ENCODE measurements at places on chromosomes 6 and 20. TPM values are rescaled to one million over a fixed set of nuclear protein-coding genes. Genes with fewer than 3 reads are reported as not detected.

DNA sequence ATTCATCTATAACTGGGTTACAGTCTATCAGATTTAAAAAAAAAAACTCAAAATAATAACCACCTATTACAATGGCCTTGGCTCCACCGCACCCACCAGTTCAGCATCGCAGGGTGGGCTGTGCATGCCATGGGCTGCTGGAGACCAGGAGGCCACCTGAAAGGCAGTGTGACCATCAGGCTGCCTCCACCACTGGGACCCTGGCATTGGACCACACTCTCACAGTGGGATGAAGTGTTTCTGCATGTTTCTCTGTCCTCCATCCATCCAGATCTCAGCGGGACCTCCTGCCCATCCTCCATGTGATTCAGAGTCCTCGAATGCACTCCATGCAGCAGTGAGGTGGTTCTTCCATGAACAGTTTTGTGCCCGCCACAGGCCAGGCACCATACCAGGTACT, 206.1 kb upstream of the CST7 start:
- no peaks in the 10 kb centered on the region for H3K36me3 ChIP-seq
- H3K27ac ChIP-seq = no peak overlapping the region

Gene AVP
- not detected for total RNA-seq

DNA sequence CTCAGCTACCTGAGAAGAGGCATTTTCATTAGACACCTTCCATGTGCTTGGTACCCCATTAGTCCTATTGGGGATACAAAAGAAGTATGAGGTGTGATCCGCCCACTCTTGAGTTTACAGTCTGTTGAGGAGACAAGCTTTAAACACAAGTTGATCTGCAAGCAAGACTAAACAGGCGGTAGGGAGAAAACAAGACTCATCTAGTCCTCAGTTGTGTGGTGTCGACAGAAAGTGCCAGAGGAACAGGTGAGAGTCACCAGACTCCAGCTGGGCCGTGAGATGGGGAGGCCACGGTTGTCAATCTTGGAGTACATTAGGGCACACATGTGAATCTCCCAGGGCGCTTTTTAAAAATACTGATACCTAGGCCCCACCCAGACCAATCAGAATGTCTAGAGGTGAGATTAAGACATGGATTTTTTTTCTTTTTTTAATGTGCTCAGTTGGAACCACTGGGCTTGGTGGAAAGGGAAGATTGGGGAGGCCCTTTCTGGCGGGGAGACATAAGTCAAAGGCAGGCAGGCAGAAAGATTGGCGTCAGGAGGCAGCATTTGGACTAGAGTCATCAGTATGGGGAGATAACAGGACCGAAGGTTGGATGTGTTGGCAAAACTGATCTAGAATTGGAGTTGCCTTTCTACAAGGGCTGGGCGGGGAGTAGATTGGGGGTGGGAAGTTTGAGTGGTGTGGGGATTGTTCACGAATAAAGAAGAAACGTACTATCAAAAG, 10.4 kb downstream of the E2F3 start:
- H3K4me3 ChIP-seq = no peak overlapping the region
- no peak overlapping the region for H3K27ac ChIP-seq
- H3K27me3 ChIP-seq = no peaks in the 10 kb centered on the region
- no peaks in the 10 kb centered on the region for H3K4me1 ChIP-seq
- DNase-seq = no peak

Gene TFAP2C
- total RNA-seq = 20.6 TPM

Gene HLA-DQA2
- total RNA-seq = 2.2 TPM

Gene BAG2
- 8.8 TPM for total RNA-seq

GRCh38 chr6:131762984-131763383, 44.8 kb upstream of the ENPP1 start:
- H3K36me3 ChIP-seq = no peaks in the 10 kb centered on the region
- no peak overlapping the region for H3K27ac ChIP-seq
- no peaks in the 10 kb centered on the region for H3K27me3 ChIP-seq
- DNase-seq = no peak
- no peaks in the 10 kb centered on the region for H3K4me1 ChIP-seq

Gene SIRPD
- total RNA-seq = not detected

DNA sequence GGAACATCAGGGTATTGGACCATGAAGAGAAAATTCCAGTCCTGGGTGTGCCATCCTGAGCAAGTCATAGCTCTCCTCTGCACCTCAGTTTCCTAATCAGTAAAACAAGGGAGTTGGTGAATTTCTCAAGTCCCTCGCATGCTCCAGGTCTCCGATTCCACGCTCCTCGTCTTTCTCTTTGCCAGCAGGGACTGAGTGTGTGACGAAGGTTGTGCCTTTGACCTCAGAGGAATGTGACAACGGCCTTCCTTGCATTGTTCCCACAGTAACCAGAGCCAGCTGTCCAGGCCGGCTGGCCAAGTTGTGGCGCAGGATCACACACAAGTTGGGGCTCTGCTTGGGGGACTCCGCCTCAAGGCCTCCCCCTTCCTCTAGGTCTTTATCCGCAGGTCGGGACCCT, 217.3 kb downstream of the ATXN1 start:
- DNase-seq = no peak
- H3K36me3 ChIP-seq = no peaks in the 10 kb centered on the region
- peaks cover 23% of the 10 kb centered on the region for H3K4me1 ChIP-seq
- peak overlapping the region; percentile 14 for H3K27ac ChIP-seq
- no peaks in the 10 kb centered on the region for H3K27me3 ChIP-seq

- DNase-seq = no peak
- H3K4me3 ChIP-seq = no peak overlapping the region
- H3K4me1 ChIP-seq = peaks cover 15% of the 10 kb centered on the region
- H3K27me3 ChIP-seq = no peaks in the 10 kb centered on the region
Measured at GRCh38 chr20:3164043-3164762, 4.5 kb upstream of the FASTKD5 start.

GRCh38 chr6:38113825-38114576, 294.5 kb downstream of the ZFAND3 start:
- H3K4me3 ChIP-seq = no peak overlapping the region
- no peaks in the 10 kb centered on the region for H3K27me3 ChIP-seq
- H3K4me1 ChIP-seq = peaks cover 41% of the 10 kb centered on the region

DNA sequence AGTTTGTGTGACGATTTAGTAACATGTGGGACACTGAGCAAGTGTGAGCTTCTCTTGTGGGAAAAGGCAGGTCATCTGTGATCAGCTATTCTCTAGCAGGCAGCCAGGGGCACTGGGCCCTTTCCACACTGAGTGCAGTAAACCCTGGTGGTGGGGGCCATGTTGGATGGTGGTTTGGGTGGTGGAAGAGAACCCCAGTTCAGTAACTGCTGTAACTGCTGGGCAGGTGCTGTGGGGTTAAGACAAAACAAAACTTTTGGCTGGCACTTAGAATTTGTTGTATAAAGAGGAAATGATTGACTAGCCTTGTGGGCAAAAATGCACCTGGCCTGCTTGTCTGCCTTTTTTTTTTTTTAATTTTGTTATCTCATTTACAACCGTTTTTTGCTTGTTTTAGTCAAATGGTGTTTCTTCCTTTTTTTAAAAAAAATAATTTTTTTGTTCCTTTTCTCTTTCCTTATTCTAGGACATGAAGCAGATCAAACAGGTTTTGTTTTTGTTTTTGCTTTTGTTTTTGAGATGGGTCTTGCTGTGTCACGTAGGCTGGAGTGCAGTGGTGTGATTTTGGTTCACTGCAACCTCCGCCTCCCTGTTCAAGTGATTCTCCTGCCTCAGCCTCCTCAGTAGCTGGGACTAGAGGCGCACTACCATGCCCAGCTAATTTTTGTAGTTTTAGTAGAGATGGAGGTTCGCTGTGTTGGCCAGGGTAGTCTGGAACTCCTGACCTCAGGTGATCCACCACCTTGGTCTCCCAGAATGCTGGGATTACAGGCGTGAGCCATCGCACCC, 59.8 kb downstream of the IGF2R start:
- no peaks in the 10 kb centered on the region for H3K27me3 ChIP-seq
- H3K4me1 ChIP-seq = peaks cover 22% of the 10 kb centered on the region
- no peak overlapping the region for H3K4me3 ChIP-seq
- no peak for DNase-seq
- H3K36me3 ChIP-seq = no peaks in the 10 kb centered on the region
- H3K27ac ChIP-seq = no peak overlapping the region

GRCh38 chr6:18326980-18327379, 60.2 kb upstream of the RNF144B start:
- H3K4me1 ChIP-seq = no peaks in the 10 kb centered on the region
- no peaks in the 10 kb centered on the region for H3K36me3 ChIP-seq
- no peak overlapping the region for H3K27ac ChIP-seq
- no peak for DNase-seq
- no peaks in the 10 kb centered on the region for H3K27me3 ChIP-seq

GRCh38 chr6:12636336-12636735, 80.2 kb upstream of the PHACTR1 start:
- no peak overlapping the region for H3K27ac ChIP-seq
- H3K4me3 ChIP-seq = no peak overlapping the region
- no peaks in the 10 kb centered on the region for H3K36me3 ChIP-seq
- no peaks in the 10 kb centered on the region for H3K27me3 ChIP-seq
- DNase-seq = no peak

Gene LY6G6F
- not detected for total RNA-seq

Gene THBS2
- total RNA-seq = 86.4 TPM

GRCh38 chr20:3727401-3728021, 5.0 kb upstream of the HSPA12B start:
- H3K36me3 ChIP-seq = no peaks in the 10 kb centered on the region
- H3K27me3 ChIP-seq = no peaks in the 10 kb centered on the region
- H3K4me3 ChIP-seq = peak overlapping the region; percentile 30
- DNase-seq = no peak
- H3K4me1 ChIP-seq = peaks cover 23% of the 10 kb centered on the region
- H3K27ac ChIP-seq = peak overlapping the region; percentile 86

- H3K27ac ChIP-seq = no peak overlapping the region
- no peak for DNase-seq
- H3K4me1 ChIP-seq = no peaks in the 10 kb centered on the region
- no peaks in the 10 kb centered on the region for H3K27me3 ChIP-seq
Measured at GRCh38 chr6:18579166-18579565, 192.0 kb downstream of the RNF144B start.

DNA sequence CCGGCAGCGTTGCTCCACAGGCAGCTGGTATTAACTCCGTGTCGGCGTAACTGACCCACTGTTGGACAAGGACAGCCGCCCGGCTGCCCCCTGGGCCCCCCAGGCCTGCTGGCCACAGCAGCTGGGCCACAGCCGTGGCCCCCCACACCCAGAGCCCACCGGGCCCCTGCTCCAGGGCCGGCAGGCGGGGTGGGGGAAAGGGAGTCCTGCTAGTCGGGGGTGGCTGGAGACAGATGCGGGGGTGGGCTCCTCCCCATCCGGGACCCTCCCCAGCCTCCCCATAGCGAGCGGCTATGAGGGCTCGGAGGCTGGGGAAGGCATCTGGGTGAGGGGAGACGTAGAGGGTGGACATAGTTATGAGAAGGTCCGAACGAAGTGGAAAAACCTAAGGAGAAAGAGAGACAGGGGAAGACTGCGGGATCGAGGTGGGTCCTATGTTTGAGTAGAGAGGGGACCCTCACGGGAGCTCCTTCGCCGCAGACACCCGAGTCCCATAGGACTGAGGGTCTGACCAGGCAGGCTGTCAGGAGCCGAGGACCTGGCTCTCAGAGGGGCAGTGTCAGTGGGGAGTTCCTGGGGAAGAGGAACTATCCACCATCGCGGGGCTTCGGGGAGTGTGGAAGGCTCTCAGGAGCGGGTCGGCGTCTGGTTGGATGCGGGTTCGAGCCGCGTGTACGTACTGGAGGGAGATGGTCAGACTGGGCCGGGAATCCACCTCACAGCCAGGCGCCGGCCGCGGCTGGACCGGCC, 511 bp downstream of the VARS1 start:
- no peaks in the 10 kb centered on the region for H3K27me3 ChIP-seq
- H3K36me3 ChIP-seq = no peaks in the 10 kb centered on the region
- peaks cover 26% of the 10 kb centered on the region for H3K4me1 ChIP-seq
- no peak for DNase-seq
- H3K4me3 ChIP-seq = peak overlapping the region; percentile 93

GRCh38 chr6:162849269-162849668, 121.5 kb downstream of the PACRG start:
- no peaks in the 10 kb centered on the region for H3K36me3 ChIP-seq
- H3K27ac ChIP-seq = no peak overlapping the region
- H3K4me3 ChIP-seq = no peak overlapping the region
- no peaks in the 10 kb centered on the region for H3K27me3 ChIP-seq

Gene C6orf58
- total RNA-seq = not detected

DNA sequence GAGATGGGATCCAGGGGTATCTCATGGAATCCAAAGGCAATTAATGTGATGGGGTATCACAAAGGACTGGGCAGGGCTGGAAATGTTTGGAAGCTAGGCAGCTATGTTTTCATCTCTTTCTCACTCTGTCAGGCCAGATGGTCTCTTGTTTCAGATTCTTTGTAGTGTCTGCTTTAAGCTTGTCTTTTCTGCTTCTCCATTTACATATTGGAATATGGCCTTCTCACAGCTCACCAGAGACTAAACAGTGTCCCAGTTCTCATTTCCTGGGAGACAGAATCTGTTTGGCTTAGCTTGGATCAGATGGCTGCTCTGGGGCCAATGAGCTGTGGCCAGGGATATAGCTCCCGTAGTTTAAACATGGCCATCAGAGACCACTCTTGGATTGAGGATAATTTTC, 78.9 kb downstream of the SLC35F1 start:
- no peaks in the 10 kb centered on the region for H3K27me3 ChIP-seq
- no peaks in the 10 kb centered on the region for H3K36me3 ChIP-seq
- no peak overlapping the region for H3K27ac ChIP-seq
- H3K4me3 ChIP-seq = no peak overlapping the region
- H3K4me1 ChIP-seq = no peaks in the 10 kb centered on the region
- DNase-seq = no peak

Gene RAET1L
- total RNA-seq = 8.3 TPM

DNA sequence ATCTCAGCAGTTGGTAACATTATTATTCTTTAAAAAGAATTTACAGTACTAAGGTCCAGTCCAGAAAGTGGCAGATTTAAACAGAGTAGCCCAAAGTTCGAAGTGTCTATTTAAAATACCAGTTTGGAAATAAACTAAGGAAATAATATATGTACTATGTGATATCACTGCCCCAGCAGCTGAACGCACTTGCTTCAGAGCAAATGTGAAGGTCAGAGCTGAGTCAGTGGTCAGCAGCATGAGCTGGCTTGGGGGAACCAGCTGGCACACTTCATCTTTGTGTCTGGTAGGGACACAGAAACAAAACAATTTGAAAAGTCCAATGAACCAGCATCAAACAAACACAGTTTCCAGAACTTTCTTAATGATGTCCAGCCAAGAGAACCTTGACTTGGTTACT, 15.4 kb downstream of the TMEM14B start:
- DNase-seq = no peak
- no peaks in the 10 kb centered on the region for H3K27me3 ChIP-seq
- H3K4me1 ChIP-seq = no peaks in the 10 kb centered on the region
- no peak overlapping the region for H3K27ac ChIP-seq

Gene BPIFB2
- total RNA-seq = not detected

GRCh38 chr6:162964488-162965140, 236.8 kb downstream of the PACRG start:
- H3K4me3 ChIP-seq = no peak overlapping the region
- H3K4me1 ChIP-seq = peaks cover 11% of the 10 kb centered on the region
- no peak for DNase-seq
- H3K27me3 ChIP-seq = no peaks in the 10 kb centered on the region

Gene SIM1
- total RNA-seq = not detected

- H3K4me1 ChIP-seq = peaks cover 24% of the 10 kb centered on the region
- H3K4me3 ChIP-seq = no peak overlapping the region
- no peak overlapping the region for H3K27ac ChIP-seq
- DNase-seq = no peak
- no peaks in the 10 kb centered on the region for H3K36me3 ChIP-seq
Measured at GRCh38 chr6:149694921-149695320, 23.0 kb downstream of the LATS1 start.

Gene BPI
- not detected for total RNA-seq

Gene PDYN
- total RNA-seq = not detected

Gene DLL1
- 43.5 TPM for total RNA-seq

Data from vagina (tissue), 2 donors.